ENCODE measurements at places on chromosomes 2 and 18. TPM values are rescaled to one million over a fixed set of nuclear protein-coding genes. Genes with fewer than 3 reads are reported as not detected.

GRCh38 chr2:106562268-106563186, 75.4 kb downstream of the CD8B2 start:
- H3K27me3 ChIP-seq, result no peaks in the 10 kb centered on the region
- no peak overlapping the region for H3K27ac ChIP-seq
- no peaks in the 10 kb centered on the region for H3K36me3 ChIP-seq
- H3K4me3 ChIP-seq, result no peak overlapping the region
- peaks cover 7% of the 10 kb centered on the region for H3K4me1 ChIP-seq

DNA sequence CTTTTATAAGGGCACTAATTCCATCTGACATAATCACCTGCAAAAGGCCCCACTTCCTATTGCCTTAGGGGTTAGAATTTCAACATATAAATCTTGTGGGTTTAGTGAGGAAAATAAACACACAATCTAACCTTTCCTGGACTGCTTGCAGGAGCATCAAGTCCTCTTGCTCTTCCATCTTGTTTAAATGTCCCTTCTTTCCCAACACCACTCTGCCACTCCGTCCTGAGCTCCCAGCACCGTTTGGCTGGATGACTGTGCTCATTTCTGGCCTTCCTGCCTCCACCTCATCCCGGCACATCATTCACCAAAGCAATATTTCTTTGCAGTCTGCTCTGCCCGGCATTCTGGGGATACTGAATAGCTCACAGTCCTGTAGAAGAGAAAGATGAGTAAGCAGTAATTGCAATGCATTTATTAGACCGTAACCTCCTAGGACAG, 247.8 kb downstream of the BCL2 start:
- no peak overlapping the region for H3K27ac ChIP-seq
- no peaks in the 10 kb centered on the region for H3K27me3 ChIP-seq
- no peak overlapping the region for H3K4me3 ChIP-seq
- no peak for DNase-seq
- no peaks in the 10 kb centered on the region for H3K36me3 ChIP-seq

UPP2 gene
- total RNA-seq, result not detected

GRCh38 chr2:73961823-73962615, 22.7 kb upstream of the TET3 start:
- no peak overlapping the region for H3K4me3 ChIP-seq
- DNase-seq, result no peak
- H3K36me3 ChIP-seq, result peaks cover 25% of the 10 kb centered on the region
- no peaks in the 10 kb centered on the region for H3K4me1 ChIP-seq
- no peaks in the 10 kb centered on the region for H3K27me3 ChIP-seq
- peak overlapping the region; percentile 17 for H3K27ac ChIP-seq

DNA sequence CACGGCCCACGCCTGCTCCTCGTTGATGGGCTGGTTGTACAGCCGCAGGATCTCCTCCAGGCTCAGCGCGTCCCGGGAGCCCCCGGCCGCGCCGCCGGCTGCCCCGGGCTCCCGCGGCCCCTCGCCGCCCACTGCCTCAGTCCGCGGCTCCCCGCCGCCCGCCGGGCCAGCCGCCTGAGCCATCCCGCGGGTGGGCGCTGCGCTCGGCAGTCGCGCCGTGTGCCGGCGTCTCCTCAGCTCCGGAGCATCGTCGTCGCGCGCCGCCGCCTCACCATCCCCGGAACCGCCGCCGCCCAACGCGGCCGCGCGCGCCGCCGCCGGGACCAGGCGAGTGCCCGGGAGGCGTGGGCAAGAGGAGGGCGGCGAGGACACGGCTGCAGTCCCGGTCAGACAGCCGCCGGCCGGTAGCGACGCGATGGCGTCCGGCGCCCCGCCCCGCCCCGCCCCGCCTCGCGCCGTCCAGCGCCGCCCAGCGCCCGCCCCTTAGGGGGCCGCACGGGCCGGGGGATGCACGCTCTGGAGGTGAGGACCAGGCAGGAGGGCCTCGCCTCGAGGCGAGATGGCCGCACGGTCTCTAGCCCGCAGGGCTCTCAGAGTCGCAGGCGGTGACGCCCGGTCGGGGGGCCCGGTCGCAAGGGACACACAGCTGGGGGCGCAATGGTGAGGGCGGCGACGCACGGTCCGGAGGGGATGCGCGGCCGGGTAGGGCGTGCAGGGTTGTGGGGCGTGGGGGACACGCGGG, at the start of gene SPIRE1:
SPIRE1 (minus strand) TSS at position 424 of the 742 bp plus-strand sequence; CDS start at position 183, 241 bp downstream.
- H3K36me3 ChIP-seq, result no peaks in the 10 kb centered on the region
- H3K4me1 ChIP-seq, result peaks cover 25% of the 10 kb centered on the region
- peak within 1 kb of the TSS; percentile 78 for H3K4me3 ChIP-seq
- H3K27ac ChIP-seq, result peak within 1 kb of the TSS; percentile 92

Measured in upper lobe of right lung (tissue), 1 donor.